ENCODE measurements at places on chromosomes 1 and 21.
A peak's percentile ranks its signal among the peaks of the same experiment; 100 is the strongest.

- DNase-seq: no peak
Observed at GRCh38 chr1:168498159-168498631, 45.6 kb downstream of the XCL2 start.

GRCh38 chr1:15027515-15027986 is 126.0 kb upstream of the TMEM51 start:
- DNase-seq: no peak

GRCh38 chr1:157357111-157357510 is 195.2 kb downstream of the FCRL5 start:
- no peak for DNase-seq

GRCh38 chr1:228964178-228965089 is 229.2 kb downstream of the RHOU start:
- DNase-seq: no peak

DNA sequence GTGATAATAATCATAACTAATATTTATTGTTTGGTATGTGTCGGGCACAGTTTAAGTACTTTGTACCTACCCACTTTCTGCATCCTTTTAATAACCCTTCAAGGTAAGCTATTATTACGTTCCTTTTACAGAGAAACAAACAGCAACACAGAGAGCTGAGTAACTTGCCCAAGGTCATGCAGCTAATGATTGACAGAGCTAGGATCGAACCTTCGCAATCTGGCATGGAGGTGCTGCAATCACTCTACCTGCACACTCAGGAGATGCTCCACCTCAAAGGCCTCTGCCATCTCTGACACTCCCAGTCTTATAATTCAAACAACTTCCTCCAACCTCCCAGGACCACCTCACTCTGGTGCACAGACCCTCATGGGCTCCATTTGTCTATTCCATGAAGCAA is 137.2 kb downstream of the DMRTA2 start:
- DNase-seq: no peak

GRCh38 chr1:246583448-246584185 is 17.4 kb downstream of the CNST start:
- DNase-seq: no peak

DNA sequence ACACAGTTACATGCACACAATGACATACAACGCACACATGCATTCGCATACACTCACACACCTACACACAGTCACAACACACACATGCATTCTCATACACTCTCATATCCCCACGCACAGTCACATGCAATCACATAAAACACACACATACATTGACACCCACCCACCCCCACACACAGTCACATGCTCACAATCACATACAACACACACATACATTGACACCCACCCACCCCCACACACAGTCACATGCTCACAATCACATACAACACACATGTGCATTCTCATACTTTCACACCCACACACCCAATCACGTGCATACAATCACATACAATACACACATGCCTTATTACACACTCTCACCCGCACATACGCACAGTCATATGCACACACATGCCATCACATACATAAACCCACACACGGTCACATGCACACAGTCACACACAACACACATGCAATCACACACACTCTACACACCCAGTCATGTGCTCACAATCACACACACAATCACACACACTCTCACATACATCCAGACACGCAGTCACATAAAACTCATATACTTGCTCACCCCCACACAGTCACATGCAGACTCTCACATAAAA is 134.3 kb downstream of the CASZ1 start:
- no peak for DNase-seq

- no peak for DNase-seq
Observed at GRCh38 chr1:182699393-182700350, 15.3 kb upstream of the RGS8 start.

GRCh38 chr21:41651830-41652229 is 115.0 kb downstream of the RIPK4 start:
- DNase-seq: no peak

DNA sequence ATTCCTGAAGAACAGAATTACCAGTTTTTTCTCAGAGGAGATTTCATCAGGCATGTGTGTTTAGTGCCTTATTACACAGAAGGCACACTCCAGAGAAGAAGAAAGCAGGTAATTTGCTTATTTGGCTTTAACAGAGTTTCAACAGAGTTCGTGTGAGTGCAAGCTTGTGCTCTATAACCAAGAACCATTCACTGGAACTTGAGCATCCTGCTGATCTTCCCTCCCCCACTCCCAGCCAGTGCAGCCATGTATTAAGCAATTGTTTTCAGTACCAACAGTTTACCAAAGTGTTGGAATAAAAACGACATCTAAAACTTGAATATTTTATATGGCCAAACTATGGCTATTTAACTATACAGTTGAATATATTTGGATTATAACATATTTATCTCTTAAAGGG is 4.3 kb downstream of the MGST3 start:
- no peak for DNase-seq

- DNase-seq: no peak
Observed at GRCh38 chr1:106688446-106688845, 368.0 kb upstream of the PRMT6 start.

GRCh38 chr1:29632806-29633615 is 396.7 kb downstream of the PTPRU start:
- DNase-seq: no peak

DNA sequence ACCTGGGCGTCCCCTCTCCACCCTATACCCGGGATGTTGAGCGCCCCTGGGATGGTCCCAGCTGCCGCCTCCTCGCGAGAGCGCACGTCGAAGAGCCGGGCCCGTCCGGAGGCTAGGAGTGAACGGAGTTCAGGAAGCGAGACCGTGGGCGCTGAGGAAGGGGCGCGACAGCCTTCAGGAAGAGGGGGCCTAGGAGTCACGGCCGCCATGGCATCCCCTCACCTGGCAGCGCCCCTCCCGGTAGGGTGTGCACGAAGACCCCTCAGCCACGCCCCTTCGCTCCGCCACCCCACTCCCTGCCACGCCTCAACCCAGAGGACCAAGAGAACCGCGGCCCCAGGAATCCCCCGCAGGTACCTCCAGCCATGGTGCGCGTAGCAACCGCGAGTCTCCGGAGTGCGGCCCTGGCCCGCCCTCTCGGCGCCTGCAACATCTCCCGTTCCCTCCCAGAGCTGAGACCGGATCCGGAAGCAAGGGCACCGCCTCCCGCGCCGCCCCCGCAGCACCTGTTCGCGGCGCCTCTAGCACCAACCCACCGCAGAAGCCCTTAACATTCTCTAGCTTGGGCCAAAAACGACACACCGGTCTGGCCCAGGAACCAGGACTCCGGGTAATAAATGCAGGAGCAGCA is at the start of gene TSTD1:
TSS of gene TSTD1 (minus strand) at position 442 of the 631 bp plus-strand sequence. CDS start at position 367, 75 bp downstream.
- DNase-seq: peak; percentile 80

GRCh38 chr1:39110325-39110851 is 84.2 kb downstream of the NDUFS5 start:
- DNase-seq: no peak

DNA sequence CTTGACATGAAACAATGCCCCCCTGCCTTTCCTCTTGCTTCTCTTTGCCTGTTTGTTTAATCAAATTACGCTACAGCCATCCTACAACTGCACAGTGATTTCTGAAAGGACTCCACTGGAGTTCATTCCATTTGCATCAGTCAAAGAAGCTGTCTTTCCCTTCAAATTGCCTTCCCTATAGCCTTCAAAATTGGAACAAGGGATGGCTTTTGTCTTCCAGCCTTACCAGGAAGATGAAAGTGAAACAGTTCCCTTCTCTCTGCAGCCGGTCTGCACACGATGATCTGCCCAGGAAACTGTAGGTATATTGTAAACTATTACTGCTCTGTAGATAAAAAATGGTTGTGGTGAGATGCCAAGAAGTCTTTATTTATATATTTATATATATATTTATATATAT is 65.6 kb upstream of the ETS2 start:
- no peak for DNase-seq

- no peak for DNase-seq
Observed at GRCh38 chr1:42732126-42732680, 7.8 kb downstream of the CLDN19 start.

DNA sequence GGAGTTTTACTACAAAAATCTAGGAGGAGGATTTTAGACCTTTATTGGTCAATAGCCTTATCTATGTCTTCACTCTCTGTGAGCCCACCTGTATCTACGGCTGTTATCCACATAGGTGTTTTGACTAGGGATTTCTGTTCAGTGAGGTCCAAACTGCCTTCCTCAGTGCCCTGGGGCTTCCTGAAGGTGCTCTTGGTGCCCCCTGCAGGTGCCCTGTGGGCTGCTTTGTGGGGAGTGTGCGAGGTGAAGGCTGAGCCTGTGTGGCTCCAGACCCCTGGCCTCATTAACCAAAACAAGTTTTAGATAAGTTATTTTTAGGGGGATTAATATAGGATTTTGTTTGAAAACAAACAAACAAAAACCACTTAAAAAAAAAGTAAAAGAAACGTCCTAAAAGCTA is 122.5 kb downstream of the KIF26B start:
- no peak for DNase-seq

GRCh38 chr1:208071435-208072031 is 160.6 kb upstream of the CD34 start:
- DNase-seq: no peak

DNA sequence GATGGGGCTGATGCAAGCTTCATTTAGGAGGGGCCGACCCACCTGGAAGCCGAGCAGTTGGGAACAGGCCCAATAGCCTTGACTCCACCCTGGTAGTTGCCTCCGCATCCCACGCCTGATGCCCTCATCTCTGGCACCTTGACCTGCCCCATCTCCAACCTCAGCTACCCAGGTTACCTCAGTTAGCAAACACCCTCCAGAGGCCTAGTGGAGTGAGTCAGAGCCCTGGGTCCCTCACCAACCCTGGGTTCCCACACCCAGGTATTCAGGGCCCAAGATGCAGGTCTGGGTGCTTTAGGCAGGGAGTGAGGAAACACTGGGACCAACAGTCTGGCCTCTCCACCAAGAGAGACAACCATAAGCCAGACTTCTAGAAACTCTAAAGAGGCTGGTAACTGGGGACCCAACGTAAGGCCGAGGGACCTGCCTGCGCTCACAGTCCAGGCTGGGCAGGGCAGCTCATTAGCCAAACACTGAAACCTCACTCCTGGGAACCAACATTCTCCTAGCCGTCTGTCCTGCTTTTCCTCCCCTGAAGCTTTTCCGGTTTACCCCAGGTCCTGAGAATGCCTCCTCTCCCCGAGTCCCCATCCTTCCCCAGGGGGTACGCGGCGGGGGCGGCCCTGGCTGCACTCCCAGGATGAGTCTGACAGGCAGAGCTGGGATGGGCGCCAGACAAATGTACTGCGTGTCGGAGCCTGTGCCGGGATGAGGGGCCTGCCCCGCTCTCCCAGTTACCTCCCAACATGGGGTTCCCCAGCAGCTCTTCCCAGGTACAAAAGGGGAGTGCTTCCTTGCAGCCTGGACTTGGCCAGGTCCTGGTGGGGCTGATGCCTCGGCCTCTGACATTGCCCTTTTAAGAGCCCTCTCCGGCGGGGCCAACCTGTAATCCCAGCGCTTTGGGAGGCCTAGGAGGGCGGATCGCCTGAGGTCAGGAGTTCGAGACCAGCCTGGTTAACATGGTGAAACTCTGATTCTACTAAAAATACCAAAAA is 8.9 kb upstream of the CELSR2 start:
- no peak for DNase-seq

DNA sequence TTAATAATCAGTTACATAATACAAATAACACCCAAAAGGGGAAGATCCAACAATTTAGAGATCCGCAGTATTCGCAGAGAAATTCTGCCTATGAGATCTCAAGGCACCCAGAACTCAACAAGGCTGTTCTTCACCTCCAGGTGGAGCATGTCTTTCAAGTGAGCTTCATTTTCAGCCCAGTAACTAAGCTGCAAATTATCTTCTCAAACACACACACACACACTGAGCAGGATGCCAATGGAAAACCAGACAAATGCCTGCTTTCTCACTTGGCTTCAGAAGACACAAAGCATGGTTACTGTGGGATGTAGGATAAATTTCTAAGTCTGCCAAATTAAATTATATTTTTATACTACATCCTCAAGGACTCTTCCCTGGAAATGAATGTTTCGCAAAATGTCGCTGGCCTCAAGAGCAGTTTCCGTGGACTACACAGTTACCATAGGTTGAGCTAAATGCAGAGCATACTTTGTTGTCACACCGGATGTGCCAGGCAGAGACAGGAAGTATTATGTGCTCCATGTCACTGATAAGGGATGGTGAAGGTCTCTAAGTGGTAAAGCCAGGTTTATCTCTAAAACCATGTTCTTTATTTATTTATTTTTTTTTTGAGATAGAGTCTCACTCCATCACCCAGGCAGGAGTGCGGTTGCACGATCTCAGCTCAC is 30.3 kb downstream of the UBR4 start:
- no peak for DNase-seq

- DNase-seq: no peak
Observed at GRCh38 chr1:224850446-224850845, 79.0 kb upstream of the DNAH14 start.

DNA sequence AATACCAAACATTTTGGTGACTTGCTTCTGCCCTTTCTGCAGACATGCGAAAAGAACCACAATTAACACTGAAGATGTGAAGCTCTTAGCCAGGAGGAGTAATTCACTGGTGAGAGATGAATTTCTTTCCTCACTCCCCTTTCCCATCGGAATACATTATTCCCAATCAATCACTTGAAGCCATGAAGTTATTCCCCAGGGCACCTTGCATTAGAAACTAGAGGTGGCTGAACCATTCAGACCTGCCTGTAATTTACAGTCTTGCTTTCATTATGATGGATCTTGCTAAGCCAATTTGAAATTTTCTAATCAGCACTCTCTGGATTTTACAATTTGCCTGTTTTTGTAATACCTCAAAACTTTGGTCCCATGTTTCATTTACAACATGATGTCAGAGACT is 9.5 kb upstream of the CORT start:
- no peak for DNase-seq

GRCh38 chr21:36477001-36477400 is 2.9 kb downstream of the CLDN14 start:
- DNase-seq: no peak

GRCh38 chr1:27538793-27539192 is 48.8 kb upstream of the WASF2 start:
- no peak for DNase-seq

DNA sequence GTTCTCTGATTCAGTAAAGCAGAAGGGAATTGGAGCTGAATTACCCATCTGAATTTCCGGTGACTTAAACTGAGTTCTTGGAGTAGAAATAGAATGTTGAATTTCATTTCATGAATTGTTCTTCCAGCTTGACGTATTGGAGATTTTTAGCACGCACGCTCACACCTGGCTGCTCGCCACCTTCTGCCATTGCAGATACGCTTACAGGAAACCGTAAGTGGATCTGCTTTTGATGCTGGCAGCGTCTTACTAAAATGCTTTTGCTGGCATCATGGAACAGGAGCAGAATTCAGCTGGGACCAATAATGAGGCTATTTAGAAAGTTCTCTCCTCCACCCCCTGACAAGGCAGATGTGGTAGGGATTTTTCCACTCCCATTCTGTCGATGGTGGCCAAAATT is 17.7 kb upstream of the ELAVL4 start:
- DNase-seq: no peak

DNA sequence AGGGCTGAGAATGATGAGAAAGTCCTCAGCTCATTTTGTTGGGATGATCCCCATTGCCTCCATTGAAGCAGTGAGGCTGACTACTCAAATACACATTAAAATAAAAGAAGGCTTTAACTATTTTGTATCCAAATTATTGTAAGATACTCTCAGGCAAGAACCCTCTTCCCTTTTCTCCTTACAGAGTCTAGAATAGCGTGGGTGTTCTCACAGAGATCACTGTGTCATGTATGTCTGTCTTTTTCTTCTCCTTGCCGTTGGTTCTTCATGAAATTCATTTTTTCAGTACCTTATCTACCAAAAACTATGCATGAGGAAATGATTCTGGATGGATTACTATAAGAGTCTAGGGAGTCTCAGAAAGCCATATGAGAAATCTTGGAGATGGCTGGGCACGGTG is 30.1 kb downstream of the SORT1 start:
- DNase-seq: no peak

- no peak for DNase-seq
Observed at GRCh38 chr1:50272912-50273311, 150.3 kb downstream of the DMRTA2 start.

Data from T follicular helper cell (primary cell).